ENCODE measurements at places on chromosomes 3 and 15.

DNA sequence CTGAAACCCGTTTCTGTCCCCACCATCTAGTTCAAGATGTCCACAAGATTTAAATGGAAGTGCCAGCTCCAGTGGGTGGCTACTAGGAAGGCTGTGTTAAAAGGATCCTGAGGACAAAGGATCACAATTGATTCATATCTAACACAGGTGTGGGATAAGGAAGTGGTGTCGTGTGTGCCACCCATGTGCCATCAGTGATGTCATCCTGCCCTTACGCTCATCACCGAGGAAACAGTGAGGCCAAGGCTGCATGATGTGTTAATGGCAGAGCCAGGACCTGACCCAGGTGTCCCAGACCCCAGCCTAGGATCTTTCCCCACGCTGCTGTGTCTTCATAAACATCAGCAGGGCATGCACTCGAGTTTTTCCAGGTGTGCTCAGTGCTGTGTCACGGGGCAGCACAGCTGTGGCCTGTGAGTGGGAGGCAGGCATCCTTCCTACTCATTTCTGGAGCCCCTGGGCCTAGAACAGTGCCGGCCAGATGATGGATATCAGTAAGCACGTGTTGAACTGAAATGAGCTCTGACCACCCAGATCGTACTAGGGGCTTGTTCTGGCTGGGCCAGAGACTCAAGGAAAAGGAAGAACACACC, 10.6 kb upstream of the TGM5 start:
- H3K27me3 ChIP-seq, result no peaks in the 10 kb centered on the region
- H3K4me3 ChIP-seq, result no peak overlapping the region
- H3K4me1 ChIP-seq, result no peaks in the 10 kb centered on the region
- no peaks in the 10 kb centered on the region for H3K36me3 ChIP-seq

DNA sequence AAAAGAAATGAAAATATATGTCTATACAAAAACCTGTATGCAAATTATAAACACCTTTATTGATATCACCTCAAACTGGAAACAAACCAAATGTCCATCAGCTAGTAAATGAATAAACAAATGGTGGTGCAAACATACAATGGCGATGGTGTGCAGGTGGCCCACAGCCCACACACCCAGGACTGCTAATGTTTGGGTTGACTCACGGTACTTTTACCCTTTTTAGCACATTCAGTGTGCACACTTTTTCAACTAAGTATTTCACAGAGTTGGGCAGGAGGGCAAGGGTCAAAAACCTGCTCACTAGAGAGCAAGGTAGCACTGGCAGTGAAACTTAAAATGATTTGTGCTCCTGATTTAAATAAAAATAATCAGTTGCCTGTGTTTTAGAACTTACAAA, 123.1 kb upstream of the BHLHE40 start:
- H3K4me1 ChIP-seq, result no peaks in the 10 kb centered on the region
- H3K27ac ChIP-seq, result no peak overlapping the region
- H3K27me3 ChIP-seq, result no peaks in the 10 kb centered on the region
- H3K4me3 ChIP-seq, result no peak overlapping the region

GRCh38 chr3:195365371-195365770, 77.4 kb downstream of the ACAP2 start:
- H3K4me1 ChIP-seq, result no peaks in the 10 kb centered on the region
- DNase-seq, result no peak
- H3K27ac ChIP-seq, result no peak overlapping the region
- no peaks in the 10 kb centered on the region for H3K36me3 ChIP-seq

DNA sequence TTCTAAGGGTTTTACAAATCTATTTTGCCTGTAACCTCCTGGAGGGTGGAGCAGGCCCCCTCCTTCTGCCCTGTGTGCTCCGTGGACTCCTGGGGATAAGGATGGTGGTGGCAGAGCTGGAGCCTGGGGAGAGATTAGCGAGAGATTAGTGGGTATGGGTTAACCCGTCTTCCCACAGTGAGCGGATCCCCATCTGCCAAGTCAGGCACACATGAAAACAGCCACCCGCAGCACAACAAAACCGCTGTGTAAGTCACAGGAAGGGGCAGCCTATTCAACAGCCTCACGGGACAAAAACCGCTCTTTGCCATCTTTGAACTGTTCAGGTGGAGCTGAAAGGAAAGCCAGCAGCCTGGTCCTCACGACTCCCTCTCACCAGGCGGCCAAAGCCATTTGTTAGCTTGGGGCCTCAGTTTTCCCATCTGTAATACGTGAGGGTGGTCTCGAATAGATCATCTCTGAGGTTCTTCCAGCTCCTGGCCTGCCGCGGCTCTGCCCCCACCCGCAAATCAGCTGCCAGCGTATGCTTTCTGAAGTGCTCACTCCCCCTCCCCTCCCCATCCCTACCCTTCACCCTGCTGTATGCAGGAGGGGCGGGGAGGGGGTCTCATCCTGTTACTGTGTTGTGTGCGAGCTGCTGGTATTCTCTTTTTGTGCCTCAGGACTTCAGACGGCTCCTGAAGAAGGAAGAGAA, 43.6 kb downstream of the PDIA5 start:
- no peak overlapping the region for H3K27ac ChIP-seq
- no peaks in the 10 kb centered on the region for H3K4me1 ChIP-seq
- H3K36me3 ChIP-seq, result peaks cover 12% of the 10 kb centered on the region
- no peak overlapping the region for H3K4me3 ChIP-seq
- no peak for DNase-seq
- H3K27me3 ChIP-seq, result no peaks in the 10 kb centered on the region

- H3K4me3 ChIP-seq, result no peak overlapping the region
- no peaks in the 10 kb centered on the region for H3K4me1 ChIP-seq
- no peaks in the 10 kb centered on the region for H3K36me3 ChIP-seq
- no peaks in the 10 kb centered on the region for H3K27me3 ChIP-seq
Measured at GRCh38 chr15:43253431-43254403, 13.0 kb downstream of the TGM5 start.

DNA sequence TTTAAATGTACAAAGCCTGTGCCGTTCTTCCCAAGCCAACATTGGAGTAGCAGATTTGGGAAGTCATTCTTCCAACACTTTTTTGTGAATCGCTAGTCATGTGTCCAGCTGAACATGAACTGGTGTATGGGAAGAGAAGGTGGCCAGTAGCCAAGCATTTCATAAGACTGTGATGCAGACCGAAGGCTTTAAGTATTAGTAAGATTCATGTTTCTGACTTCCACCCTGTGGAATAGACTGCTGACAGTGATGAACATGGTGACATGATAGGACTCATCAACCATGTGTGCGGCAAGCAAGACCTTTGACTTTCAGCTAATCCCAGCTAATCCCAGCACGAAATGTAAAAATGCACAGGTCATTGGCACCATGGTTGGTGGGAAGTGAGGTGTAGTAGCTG, 48.3 kb upstream of the THSD4 start:
- no peak overlapping the region for H3K4me3 ChIP-seq
- no peak for DNase-seq
- no peaks in the 10 kb centered on the region for H3K4me1 ChIP-seq
- H3K27ac ChIP-seq, result no peak overlapping the region

DNA sequence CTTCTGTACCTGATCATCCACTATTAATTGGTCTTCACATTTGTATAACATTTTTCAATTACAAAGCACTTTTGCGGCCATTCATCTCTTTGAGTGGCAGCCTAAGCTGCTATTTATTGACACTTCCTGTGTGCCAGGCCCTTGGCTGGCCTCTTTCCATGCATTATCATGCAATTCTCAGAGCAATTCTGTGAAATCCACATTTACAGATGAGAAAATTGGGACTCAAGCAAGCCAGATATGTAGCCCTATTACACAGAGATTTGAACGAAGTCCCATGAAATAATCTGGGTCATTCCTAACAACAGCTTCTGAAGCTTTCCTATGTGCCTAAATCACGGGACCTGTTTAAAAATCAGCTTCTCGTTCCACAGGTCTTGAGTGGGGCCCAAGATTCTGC, 17.4 kb downstream of the SLC6A1 start:
- DNase-seq, result no peak
- no peaks in the 10 kb centered on the region for H3K36me3 ChIP-seq
- no peaks in the 10 kb centered on the region for H3K27me3 ChIP-seq
- no peak overlapping the region for H3K27ac ChIP-seq

- H3K36me3 ChIP-seq, result no peaks in the 10 kb centered on the region
- H3K4me1 ChIP-seq, result no peaks in the 10 kb centered on the region
- H3K27ac ChIP-seq, result no peak overlapping the region
- no peak overlapping the region for H3K4me3 ChIP-seq
Measured at GRCh38 chr3:28114893-28115292, 126.5 kb upstream of the CMC1 start.

DNA sequence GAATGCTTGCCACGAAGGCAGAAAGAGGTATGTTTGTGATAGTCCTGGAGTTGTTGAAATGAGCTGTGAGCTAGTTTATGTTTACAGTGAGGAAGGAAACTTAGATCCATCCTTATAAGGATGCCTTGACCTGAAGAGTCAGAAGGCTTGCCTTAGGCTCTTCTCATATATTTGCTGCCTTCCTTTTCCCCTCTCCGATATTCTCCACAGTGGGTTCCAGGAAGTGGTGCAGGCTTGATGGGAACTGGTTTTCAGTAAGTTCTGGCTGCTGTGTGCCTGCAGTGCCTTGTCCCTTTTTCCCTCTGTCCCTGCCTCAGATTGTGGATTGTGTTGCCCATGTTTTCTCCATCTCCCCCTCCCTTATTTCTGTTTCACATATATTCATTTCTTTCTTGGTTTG, 287.3 kb upstream of the UBE2E1 start:
- H3K36me3 ChIP-seq, result no peaks in the 10 kb centered on the region
- peaks cover 2% of the 10 kb centered on the region for H3K4me1 ChIP-seq
- no peak overlapping the region for H3K4me3 ChIP-seq
- H3K27ac ChIP-seq, result no peak overlapping the region
- no peaks in the 10 kb centered on the region for H3K27me3 ChIP-seq
- peak; percentile 61 for DNase-seq

GRCh38 chr15:31455499-31455898, 128.9 kb downstream of the KLF13 start:
- no peaks in the 10 kb centered on the region for H3K27me3 ChIP-seq
- peak; percentile 48 for DNase-seq
- H3K4me1 ChIP-seq, result no peaks in the 10 kb centered on the region
- H3K4me3 ChIP-seq, result no peak overlapping the region
- no peaks in the 10 kb centered on the region for H3K36me3 ChIP-seq

GRCh38 chr15:74866090-74866489, 7.1 kb downstream of the SCAMP2 start:
- H3K4me1 ChIP-seq, result peaks cover 2% of the 10 kb centered on the region
- H3K27ac ChIP-seq, result no peak overlapping the region
- DNase-seq, result peak; percentile 23
- no peaks in the 10 kb centered on the region for H3K27me3 ChIP-seq
- no peaks in the 10 kb centered on the region for H3K36me3 ChIP-seq

All from mesendoderm (in vitro differentiated cells).